ENCODE measurements at places on chromosomes 5 and 9.

DNA sequence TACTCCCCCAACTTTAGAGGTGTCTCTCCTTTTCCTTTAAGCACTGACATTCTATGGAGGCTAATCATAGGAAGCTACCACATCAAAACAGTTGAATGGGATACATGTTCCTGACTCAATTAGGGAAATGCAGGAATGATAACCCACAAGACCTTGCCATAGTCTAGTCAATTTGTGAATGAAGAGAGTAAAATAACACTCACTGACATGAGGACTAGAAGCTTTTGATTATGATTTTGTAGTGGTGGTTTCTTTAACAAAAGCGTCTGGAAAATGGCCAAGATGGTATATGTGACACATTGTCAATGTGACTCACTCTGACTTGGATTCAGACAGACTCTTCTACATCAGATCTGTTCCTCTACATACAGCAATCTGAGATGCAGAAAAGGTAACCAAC, 13.7 kb upstream of the PRELID2 start:
- no peak for DNase-seq

DNA sequence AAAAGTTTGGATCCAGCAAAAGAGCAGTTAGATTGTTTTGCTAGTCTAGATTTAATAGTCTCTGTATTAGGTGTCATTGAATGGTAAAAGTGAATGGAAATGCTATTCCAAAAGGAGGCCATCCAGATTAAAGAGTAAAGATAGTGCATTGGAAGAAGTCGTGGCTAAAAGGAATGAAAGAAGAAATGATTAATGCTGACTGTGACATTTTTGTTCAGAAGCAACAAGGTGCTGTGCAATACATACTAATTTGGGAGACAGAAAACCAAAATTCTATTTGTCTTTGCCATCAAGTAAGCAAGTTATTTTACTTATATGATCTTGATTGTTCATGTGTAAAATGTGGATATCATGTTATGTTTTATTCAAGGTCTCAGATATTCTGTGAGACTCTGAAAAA, 85.1 kb downstream of the GPBP1 start:
- no peak for DNase-seq

- DNase-seq: no peak
Measured at GRCh38 chr9:107675351-107676259, 186.0 kb upstream of the KLF4 start.

- no peak for DNase-seq
Measured at GRCh38 chr5:171743436-171744076, 42.1 kb upstream of the SMIM23 start.

DNA sequence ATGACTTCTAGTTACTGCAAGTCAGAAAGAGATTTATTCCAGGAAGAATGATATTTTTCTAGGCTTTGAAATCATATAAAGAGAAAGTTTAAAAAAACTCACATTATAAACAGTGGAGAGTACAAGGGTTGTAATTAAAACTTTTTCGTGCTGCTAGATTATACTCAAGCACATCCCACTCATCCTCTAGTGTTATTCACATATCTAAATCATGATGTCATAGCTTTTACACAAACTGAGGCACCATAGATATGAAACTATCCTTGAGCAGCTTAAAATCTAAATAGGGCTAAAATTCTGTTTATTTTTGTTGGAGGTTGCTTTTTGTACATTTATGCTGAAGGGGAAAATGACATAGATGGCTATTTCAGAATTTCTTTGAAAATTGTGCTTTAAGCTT, 30.0 kb downstream of the TENT2 start:
- DNase-seq: no peak

GRCh38 chr5:97838214-97838613, 655.2 kb upstream of the RIOK2 start:
- no peak for DNase-seq

DNA sequence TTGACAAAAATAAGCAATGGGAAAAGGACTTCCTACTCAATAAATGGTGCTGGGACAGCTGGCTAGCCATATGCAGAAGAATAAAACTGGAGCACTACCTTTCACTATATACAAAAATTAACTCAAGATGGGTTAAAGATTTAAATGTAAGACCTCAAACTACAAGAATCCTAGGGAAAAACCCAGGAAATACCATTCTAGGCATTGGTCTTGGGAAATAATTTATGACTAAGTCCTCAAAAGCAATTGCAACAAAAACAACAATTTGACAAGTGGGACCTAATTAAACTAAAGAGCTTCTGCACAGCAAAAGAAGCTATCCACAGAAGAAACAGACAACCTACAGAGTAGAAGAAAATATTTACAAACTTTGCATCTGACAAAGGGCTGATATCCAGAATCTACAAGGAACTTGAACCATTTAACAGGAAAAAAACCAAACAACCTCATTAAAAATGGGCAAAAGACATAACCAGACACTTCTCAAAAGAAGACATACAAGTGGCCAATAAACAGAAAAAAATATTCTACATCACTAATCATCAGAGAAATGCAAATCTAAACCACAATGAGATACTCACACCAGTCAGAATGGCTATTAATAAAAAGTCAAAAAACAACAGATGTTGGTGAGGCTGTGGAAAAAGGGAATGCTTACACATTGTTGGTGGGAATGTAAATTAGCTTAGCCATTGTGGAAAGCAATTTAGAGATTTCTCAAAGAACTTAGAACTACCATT, 75.2 kb upstream of the CPEB4 start:
- no peak for DNase-seq

GRCh38 chr5:7325975-7326913, 69.7 kb upstream of the ADCY2 start:
- no peak for DNase-seq

GRCh38 chr9:31719262-31719661, 665.2 kb upstream of the ACO1 start:
- DNase-seq: no peak

GRCh38 chr9:129865668-129866320, 30.5 kb downstream of the USP20 start:
- no peak for DNase-seq

DNA sequence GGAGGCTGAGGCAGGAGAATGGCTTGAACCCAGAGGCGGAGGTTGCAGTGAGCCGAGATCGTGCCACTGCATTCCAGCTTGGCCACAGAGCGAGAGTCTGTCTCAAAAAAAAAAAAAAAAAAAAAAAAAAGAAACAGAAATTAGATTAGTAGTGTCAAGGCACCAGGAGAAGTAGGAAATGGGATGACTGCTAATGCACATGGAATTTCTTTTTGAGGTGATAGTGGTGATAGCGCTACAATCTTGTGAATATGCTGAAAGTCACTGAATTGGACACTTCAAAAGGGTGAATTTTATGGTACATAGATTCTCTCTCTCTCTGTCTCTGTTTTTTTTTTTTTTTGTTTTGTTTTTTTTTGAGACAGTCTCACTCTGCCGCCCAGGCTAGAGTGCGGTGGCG, 42.1 kb upstream of the SUB1 start:
- no peak for DNase-seq
